SJCRH30 (cell line): ENCODE measurements at places on chromosomes 11 and 22. TPM values are rescaled to one million over a fixed set of nuclear protein-coding genes. Genes with fewer than 3 reads are reported as not detected.
A peak's percentile ranks its signal among the peaks of the same experiment; 100 is the strongest.

DNA sequence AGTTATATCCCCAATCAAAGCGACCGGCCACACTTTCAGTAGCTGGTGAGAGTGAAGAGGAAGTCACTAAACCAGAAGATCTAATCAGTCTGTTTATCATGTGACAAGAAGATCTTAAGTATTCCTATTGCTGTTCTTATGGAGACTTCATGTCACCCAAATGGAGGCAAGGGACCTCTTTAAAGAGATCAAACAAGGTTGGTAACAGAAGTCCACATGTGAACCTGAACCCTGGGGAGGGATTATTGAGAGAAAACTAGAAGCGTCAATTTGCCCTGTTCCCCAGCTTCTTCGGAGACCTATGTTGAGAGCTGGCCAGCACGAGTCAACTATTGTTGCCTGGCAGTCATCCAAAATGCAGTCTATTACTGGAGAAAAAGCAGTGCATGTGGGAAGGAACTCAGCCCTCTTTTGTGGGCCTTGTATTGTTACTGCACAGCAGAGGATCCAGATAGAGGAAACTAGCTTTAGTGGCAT, 76.9 kb upstream of the CTSC start:
- DNase-seq, result no peak

DNA sequence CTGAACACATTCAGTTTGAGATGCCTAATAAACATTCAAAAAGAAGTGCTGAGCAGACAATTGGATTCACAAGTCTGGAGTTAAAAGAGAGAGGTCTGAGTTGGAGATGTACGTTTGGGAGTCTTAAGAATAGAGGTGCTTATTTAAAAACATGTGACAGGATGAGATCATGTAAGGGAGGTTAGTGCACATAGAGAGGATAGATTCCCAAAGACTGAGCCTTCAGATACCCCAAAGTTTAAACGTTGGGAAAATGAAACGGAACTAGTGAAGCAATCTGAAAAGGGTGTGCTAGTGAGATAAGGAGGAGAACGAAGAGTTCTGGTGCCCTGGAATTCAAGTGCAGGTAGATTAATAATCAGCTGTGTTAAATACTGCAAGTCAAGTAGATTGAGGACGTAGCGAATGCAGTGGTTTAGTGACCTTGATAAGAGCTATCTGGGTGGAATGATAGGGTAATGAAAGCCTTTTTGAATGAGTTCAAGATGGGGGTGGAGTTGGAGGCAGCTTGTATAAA, 63.7 kb downstream of the HIPK3 start:
- DNase-seq, result no peak

DNA sequence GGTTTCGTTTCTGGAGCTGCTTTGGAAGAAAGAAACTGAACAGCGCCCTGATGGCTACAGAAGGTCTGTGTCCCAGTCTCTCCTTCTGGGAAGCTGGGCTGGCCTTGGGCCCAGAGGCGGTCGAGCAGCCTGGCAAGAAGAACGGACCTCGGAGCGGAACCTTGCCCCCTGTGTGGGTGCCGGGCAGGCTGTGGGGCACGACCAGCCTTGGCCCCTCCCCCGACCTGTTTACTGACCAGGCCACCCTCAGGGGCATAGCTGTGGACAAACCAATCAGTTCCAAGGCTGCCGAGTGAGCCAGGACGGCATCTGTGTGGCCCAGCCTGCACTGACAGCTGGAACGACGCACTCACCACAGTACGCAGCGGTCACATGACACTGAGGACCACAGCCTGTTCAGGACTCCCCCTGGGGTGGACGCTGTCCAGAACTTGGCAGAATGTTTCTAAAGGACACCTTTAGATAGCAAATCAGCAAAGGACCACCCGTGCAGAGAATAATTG, 7.2 kb downstream of the PIM3 start:
- DNase-seq, result peak; percentile 80

Gene BDNF
- total RNA-seq, result 0.20 and 0.42 TPM in 2 replicates

DNA sequence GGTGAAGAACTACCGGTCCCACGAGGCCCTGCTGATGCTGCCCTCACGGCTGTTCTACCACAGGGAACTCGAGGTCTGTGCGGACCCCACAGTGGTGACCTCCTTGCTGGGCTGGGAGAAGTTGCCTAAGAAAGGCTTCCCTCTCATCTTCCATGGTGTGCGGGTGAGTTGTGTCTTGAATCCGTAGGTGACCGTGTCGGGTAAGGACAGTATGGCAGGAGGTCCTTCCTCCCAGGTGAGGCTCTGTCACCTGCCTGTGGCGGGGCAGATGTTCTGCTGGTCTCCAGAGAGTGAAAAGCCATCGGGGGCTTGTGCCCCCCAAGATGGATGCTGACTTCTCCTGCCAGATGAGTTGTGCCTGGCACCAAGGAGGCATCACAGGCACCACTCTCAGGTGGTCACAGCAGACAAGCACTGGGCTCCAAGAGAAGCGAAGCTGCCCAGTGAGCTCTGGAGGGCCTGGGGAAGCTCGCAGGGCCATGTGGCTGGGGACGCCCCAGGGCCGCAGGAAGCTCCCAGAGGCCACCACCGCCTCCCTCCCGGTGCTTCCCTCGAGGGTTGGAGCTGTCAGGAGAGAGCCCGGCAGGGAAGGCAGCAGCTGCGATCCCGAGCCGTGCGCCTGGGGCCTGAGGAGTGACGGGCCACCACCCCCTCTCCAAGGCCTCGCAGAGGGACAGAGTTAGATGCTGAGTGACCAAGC, 17.3 kb upstream of the PANX2 start:
- no peak for DNase-seq

DNA sequence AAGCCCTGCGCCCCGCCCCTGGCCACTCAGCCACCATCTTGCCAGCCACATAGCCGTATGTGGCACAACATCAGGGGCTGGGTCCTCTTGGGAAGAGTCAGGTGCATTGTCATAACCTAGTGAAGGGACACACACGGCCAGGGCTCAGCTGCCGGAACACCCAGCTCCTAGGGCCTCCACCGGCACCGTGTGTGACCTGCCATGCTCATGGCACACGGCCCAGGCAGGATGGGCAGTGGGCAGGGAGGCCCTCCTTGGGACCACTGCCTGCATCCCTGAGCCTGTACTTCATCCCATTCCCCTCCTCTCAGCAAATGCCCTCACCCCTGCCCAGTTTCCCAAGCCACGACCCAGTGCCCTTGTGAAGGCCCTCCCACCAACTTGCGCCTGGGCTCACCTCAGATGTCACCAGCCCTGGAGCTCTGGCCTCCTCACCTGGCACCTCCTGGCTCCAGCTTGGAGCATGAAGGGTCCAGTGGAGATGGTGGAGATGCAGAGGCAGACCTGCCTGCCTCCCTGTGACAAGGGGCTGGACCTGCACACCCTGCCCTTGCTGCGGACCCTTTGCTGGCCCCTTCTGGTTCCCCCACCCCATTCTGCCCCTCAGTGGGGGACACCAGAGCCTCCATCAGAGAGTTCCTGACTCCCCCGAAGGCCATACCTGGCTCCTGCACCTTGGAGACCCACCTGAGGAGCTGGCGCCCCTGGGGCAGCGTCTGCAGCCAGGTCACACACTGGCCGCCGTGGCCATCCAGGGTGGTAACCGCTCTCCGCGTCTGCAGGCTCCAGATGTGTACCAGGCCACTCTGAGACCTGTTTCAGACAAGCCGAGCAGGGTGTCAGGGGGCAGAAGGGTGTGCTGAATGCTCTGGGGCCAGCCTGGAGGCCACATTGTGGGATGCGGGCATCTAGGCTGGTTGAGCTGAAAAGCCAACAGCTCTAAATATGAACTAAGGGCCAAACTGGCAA, 34.5 kb downstream of the GNB1L start:
- no peak for DNase-seq

GRCh38 chr11:113417428-113417827, 29.8 kb downstream of the ANKK1 start:
- DNase-seq, result no peak

Gene OR6A2
- not detected in 2 replicates for total RNA-seq

DNA sequence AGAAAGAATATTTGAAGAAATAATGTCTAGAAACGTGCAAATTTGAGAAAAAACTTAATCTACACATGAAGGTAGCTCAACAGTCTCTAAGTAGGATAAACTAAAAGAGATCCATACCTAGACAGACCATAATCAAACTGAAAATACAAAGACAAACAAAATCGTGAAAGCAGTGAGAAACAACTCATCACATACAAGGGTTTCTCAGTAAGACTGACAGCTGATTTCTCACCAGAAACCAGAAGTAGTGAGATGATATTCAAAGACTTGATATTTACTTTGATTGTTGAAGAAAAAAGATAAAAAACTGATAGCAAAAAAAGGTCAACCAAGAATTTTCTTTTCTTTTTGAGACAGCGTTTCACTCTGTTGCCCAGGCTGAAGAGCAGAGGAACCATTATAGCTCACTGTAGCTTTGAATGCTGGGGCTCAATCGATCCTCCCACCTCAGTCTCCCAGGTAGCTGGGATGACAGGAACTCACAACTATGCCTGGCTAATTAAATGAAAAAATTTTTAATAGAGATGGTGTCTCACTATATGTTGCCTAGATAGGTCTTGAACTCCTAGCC, 17.4 kb downstream of the NPAT start:
- DNase-seq, result no peak

DNA sequence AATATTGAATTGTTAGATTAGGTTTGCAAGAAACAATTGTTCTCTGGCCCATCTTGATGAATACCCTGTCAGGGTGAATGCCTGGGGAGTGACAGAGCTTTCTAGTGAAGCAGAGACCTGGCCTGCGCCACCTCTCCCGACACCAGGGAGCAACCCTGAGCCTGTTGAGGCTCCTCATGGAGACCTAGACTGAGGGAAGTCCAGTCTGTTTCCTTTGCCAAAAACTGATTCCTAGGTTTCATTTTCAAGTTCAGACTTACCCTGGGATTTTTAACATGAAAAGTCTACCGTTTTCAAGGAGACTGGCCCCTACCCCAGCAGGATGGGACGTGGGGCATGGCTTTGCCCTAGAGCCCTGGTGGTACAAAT, 173.7 kb upstream of the SORL1-AS1 start:
- no peak for DNase-seq

Gene MUC5AC
- not detected in 2 replicates for total RNA-seq

GRCh38 chr11:22049276-22049675, 143.6 kb upstream of the ANO5 start:
- DNase-seq, result no peak

DNA sequence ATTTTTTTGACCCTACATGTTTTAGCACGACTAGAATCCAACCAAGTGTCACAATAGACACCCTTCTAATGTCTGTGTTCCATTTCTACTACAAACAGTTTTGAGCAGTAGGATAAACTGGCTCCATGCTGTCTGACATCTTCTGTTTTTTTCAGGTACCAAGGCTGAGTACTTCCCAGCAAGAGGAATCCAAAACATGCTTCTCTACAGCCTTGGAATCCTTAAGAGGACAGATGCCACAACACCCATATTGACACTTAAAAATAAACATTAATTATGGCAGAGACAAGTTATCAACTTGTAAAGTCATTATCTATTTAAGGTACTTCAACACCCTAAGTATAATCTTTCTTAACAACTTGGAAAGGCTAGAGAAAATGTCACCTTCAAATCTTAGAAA, 54.2 kb downstream of the LGR4 start:
- no peak for DNase-seq

- peak; percentile 77 for DNase-seq
Measured at GRCh38 chr11:61679893-61680621, at the start of gene DAGLA. TSS of gene DAGLA (plus strand) at chr11:61680391. CDS start at chr11:61720156, 39,765 bp downstream.

DNA sequence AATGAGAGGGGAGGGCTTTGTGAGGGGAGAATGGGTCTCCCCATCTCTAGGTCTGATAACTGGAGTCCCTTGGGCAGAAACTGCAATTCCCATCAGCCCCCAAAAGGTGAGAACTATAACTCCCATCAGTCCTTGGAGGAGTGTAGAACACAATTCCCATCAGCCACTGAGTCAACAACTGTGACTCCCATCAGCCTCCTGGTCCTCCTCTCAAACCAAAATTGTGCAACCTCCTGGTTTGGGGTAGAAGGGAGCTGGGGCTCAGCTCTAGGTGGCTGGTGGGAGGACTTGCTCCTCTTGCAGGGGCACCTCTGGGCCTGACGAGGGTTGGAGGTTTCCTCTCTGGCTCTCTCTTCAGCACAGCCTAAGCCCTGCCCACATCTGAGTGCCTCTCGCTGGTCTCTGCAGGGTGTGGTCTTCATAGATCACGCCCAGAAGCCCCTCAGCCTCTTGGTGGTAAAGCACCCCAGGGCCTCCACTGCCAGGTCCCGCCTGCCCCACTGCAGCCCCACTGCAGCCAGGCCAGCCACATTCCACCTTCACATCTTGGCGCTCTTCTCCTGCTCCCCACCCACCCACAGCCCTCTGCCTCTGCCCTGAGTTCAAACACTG, 18.5 kb downstream of the SLC22A12 start:
- no peak for DNase-seq

DNA sequence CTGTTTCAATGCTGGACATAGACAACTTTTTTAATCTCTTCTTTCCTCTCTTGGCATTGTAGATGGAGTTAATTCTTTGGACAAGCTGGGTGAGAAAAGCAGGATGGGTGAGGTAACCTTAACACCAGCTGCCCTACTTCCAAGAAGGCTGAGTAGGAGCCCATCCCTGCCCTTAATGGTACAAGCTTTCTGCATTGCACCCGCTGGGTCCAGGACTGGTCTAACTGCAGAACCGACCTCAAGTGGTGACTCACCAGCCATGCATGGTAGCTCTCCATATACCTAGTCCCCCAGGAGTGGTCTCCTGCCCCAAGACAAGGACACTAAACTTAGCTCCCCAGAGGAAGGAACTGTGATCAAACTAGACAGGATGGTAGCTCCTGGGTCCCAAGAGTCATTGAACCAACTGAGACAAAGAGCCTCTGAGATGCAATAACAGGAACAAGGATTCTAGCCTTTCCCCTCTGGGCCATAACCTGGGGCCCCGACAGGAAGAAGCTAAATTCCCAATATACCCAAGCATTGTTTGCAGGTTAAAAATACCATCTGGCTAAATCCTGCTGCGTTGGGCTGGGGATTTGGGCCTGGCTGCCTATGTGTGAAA, 32.1 kb downstream of the RPL27A start:
- DNase-seq, result no peak

DNA sequence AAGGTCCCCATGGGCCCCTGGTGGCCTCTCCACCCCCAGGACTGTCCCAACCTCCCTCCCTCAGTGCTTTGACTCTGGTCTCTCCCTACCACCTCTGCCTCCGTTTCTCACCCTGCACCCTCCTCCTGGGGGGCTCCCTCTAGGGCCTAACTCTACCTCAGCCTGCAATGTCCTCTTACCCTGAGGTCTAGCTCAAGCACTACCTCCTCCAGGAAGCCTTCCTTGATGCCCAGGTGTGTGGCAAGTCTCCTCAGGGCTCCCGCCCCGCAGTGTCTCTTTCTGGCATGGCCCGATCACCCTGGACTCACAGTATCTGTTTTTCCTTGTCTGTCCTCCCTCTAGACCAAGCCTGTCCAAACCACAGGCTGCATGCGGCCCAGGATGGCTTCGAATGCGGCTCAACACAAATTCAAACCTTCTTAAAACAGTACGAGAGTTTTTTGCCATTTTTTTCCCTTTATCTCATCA, 90.8 kb downstream of the PHF21B start:
- DNase-seq, result no peak

Gene LRRC56
- total RNA-seq, result 0.08 and 0.20 TPM in 2 replicates

DNA sequence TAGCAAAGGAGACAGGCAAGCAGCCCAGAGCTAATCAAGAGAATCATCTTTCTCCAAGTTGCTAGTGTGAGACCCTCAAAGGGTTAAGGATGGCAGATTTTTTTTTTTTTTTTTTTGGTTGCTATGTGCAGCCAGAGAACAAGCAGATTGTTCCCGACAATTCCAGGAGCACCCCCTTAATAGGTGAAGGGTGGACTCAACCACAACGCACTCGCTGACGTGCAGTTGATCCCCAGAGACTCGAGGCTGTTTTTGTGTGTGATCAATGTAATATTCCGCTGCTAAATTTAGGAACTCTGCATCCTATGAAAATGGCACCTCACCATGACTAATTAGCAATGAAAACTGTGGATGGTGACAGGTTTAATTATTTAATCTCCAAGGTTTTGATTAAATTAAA, 789.0 kb downstream of the KCNA4 start:
- peak; percentile 25 for DNase-seq

- DNase-seq, result no peak
Measured at GRCh38 chr22:39021552-39022250, 774 bp downstream of the APOBEC3D start.
